ENCODE measurements at places on chromosomes 5 and 9.

GRCh38 chr9:107630156-107630555, 140.6 kb upstream of the KLF4 start:
- DNase-seq = no peak

DNA sequence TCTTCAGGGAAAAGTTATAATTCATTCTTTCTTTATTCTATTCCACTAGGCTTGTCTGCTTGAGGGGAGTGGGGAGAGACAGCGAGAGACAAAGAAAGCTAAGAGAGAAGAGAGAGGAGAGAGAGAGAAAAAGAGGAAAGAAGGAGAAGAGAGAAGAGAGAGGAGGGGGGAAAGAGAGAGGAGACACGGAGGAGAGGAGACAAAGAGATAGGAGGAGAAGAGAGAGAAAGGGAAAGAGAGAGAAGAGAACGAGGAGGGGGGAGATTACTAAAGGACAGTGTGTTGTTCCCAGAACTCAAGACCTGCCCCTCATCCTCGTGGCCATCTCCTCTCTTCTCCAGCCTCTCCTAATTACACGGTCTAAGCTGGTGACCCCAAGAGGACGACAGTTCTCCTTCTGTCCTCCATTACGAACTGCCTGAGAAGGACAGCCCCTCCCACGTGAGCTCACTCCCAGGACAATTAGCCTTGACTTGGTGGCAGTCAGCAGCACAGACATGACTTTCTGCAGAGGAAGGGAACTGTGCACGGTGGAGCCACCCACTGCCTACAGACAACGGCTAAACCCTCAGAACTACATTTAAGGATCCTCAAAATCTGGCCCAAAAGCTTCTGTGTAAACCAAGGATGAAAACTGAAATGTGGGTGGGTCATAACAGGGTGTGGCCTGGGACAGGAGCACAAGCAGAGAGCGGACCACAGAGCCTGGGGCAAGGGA, 99.1 kb downstream of the COL23A1 start:
- no peak for DNase-seq

DNA sequence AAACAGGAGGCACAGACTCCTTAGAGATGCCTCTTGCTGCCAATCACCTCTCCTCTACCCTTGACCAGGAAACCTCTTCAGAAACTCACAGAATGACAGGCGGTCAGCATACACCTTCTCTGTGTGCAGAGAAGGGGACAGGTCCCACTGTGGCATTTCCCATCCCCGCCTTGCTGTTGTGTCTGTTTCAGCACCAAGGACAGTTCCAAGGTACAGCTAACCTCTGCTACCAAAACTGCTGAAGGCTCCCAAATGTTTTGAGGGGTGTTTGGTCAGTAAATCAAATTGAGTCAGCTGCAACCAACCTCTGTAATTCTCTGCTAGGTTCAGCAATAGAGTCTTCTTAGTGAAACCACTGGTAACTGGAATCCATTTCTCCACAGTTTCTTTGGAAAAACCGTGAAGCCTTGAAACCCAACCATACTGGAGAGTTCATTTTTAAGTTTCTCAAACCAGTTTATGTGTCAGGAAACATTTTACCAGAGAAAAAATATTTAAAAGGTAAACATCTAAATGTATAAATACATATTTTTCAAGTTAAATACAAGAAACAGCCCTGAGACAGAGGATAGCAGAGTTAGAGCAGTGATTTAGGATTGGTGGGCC, 122.0 kb downstream of the DRD1 start:
- no peak for DNase-seq

DNA sequence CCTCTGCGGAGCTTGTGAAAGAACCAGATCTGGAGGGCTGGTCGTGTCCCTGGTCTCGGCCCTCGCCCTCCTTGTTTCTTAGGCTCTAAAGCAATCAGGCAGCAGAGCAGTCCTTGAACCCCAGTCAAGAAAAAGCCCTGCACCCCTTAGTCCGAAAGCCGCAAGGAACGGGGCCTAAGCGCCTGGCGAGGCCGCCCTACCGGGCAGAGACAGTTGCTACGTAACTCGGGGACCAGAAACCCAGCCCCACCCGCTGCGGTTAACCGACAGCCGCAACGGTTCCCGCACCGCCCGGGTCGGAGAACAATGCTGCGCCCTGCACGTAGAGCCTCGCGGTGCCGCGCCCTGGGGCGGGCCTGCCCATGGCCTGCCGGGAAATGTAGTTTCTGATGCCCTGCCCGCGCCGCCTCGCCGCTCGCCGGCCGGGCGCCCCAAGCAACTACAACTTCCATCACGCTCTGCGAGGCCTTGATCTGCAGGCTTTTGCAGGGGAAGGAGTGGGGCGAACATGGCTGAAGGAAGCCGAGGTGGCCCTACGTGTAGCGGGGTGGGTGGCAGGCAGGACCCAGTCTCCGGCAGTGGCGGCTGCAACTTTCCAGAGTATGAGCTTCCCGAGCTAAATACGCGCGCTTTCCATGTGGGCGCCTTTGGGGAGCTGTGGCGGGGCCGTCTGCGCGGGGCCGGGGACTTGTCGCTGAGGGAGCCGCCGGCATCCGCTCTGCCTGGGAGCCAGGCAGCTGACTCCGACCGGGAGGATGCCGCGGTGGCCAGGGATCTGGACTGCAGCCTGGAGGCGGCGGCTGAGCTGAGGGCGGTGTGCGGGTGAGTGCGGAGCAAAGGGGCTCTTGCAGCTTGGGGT, at the start of gene SNAPC3:
Gene SNAPC3 (plus strand): TSS at position 505 of the 859 bp plus-strand sequence. CDS start 4 bp downstream, at position 509.
- peak; percentile 88 for DNase-seq

GRCh38 chr9:6551136-6551535, 94.4 kb downstream of the GLDC start:
- DNase-seq = no peak

GRCh38 chr9:126517833-126518356, 95.8 kb upstream of the LMX1B start:
- DNase-seq = no peak

DNA sequence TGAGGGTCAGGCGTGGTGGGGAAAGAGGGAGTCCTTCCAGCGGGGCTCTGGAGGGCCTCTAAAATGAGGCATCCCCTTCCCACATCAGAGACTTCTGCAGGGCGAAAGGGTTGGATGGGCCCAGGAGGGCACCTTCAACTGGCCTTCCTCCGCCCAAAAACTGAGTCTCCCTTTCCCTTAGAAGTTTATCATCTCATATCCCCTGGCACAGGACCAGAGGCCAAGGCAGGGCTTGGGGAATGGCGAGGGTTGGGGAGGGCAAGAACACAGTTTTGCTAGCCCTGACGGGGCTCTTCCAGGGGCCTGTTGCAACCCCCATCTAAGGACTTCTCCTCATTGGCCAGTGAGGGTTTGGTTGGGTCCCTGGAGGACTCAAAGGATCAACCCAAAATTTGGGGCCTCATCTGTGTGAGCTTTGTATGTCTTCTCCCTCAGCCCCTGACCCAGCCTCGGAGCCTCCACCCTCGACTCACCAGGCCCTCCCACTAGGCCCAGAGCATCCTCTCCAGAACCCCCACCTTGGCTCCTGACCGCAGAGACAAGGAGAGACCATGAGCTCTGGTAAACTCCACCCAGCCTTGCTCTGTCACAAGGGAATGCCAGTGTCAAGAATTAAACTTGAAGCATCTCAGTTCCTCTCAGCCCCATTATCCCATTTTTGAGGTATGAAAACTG, 24.1 kb downstream of the AQP7 start:
- no peak for DNase-seq

- no peak for DNase-seq
Measured at GRCh38 chr5:1347571-1347970, 2.7 kb upstream of the CLPTM1L start.

DNA sequence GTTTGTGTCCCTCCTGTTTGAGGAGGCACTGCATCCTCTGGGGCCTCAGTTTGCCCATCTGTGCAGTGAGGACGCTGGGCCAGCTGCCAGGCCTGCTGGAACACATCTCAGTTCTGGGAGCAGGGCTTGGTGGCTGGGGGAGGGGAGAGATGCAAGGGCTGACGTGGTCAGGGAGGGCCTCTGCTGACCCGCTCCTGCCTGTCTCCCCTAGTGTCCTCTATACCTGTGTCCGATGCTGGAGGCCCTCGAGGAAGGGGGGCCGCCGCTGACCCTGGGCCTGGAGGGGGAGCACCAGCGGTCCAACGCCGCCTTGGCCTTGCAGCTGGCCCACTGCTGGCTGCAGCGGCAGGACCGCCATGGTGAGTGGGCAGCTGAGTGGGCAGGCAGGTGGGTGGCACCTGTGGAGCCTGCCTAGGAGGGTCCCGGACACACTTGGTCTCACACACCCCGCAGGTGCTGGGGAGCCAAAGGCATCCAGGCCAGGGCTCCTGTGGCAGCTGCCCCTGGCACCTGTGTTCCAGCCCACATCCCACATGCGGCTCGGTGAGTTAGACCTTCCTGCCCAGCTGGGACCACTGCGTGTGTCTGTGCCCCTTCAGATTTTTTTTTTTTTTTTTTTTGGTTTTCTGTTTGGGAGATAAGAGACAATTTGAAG, 5.8 kb downstream of the FPGS start:
- DNase-seq = no peak
